ENCODE measurements at places on chromosomes 5 and 9.

GRCh38 chr5:149114403-149115312, 26.6 kb upstream of the ABLIM3 start:
- DNase-seq, result peak; percentile 59

DNA sequence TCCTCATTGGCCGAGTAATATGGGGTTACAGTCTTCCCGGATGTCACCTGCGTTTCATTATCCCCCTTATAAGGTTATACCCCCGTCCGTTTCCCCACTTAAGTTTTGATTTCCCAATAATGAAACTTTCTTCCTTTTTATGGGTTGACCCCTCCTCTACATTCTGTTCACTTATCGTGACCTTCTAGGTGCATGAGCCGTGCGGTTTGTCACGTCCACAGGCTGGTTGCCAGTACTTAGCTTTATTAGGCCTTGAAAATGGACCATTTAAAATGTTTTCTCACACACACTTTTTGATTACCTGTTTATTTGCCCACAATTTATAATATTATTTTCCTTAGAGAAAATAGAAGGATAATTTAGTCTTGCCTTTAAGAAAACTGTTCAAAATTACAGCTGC, 111.5 kb downstream of the FAM174A start:
- DNase-seq, result no peak

DNA sequence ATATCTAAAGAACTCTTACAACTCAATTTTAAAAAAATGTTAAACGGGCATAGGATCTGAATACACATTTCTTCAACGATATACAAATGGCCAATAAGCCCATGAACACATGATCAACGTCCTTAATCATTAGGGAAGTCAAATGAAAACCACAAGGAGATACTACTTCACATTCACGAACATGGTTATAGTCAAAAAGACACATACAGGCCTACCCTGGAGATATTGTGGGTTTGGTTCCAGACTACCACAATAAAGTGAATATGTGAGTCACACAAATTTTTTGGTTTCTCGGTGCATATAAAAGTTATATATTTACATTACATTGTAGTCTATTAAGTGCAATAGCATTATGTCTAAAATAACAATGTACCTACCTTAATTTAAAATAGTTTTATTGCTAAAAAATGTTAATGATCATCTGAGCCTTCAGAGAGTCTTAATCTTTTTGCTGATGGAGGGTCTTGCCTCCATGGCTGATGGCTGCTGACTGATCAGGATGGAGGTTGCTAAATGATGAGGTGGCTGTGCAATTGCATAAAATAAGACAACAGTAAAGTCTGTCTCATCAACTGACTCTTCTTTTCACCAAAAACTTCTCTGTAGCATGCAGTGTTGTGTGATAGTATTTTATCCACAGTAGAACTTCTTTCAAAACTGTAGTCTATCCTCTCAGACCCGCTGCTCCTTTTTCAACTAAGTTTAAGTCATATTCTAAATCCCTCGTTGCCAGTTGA, 15.1 kb downstream of the AK3 start:
- DNase-seq, result no peak

GRCh38 chr5:59810041-59810440, 83.5 kb downstream of the PDE4D start:
- peak; percentile 77 for DNase-seq

DNA sequence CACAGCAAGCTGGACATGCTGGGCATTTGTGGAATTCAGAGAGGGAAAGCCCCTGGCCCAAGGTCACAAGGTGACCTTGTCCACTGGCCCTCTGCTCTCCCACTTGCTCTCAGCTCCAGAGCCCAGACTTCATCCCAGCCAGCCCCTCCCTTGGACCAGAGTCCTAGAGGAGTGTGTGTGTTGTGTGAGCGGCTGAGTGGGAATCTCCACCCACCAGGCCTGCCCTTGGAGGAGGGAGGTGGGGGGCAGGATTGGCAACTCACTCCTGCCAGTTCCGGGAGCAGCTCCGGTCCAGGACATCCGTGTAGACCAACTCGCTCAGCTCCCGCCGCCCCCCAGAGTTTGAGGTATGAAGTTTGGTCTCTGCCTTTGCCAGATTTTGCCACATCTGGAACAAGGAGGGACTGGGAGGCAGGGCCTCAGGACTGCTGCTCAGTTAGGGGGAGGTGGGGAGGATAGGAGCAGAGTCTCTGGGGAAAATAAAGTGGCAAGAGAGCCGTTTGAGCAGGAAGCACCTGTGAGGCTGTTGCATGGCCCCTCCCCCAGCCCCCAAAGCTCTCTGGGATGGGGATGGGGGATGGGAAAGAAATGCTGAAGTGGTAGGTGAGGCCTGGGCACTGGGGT, 1.4 kb downstream of the MZB1 start:
- DNase-seq, result no peak

GRCh38 chr5:126192226-126192625, 231.0 kb upstream of the GRAMD2B start:
- no peak for DNase-seq

GRCh38 chr5:68431601-68432337, 216.2 kb downstream of the PIK3R1 start:
- no peak for DNase-seq

- no peak for DNase-seq
Measured at GRCh38 chr9:22107202-22108045, 98.3 kb upstream of the CDKN2B start.

DNA sequence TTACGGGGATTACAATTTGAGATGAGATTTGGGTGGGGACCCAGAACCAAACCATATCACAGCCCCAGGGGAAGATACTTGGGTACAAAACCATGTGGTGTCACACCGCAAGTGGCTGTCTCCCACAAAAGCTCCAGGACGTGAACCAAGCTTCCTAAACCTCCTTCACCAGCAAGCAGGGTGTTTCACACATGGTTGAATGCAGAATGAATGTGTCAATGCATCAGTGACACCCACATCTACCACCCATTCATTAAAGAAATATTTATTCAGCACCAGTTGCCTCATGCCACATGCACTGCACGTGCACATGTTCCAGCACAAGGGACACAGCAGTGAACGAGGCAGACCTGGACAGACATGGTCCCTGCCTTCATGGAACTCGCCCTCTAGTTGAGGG, 70.9 kb upstream of the SPOCK1 start:
- no peak for DNase-seq

- DNase-seq, result no peak
Measured at GRCh38 chr5:61974680-61975079, 331.3 kb upstream of the KIF2A start.

DNA sequence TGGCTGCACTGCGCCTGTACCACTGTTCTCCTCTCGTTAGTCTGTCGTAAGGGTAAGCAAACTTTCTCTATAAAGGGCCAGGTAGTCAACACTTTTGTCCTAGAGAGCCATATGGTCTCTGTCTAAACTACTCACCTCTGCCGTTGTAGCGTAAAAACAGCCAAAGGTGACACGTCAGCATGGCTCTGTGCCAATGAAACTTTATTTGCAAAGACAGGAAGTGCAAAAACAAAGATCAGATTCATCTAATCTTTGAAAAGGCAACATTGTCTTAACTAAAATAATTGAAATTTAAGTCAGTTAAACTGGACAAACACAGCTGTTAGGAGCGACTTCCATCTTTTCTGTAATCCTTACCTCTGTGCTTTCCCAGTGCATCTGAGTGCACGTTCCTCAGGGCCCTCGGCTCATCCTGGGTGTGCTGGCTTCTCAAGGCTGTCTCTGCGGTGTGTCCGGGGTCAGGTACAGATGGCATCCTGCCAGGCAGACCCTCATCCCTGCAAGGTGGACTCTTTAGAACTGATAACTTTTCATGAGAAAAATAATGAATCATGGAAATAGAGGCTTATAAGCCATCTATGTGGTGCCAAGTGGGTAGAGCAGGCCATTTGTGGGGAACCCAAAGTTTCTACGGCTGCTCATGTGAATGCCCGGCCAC, 35.2 kb upstream of the IRX4 start:
- DNase-seq, result no peak

- no peak for DNase-seq
Measured at GRCh38 chr5:168822745-168823281, 243.6 kb upstream of the PANK3 start.

- no peak for DNase-seq
Measured at GRCh38 chr5:93273176-93273575, 307.8 kb downstream of the NR2F1-AS1 start.

DNA sequence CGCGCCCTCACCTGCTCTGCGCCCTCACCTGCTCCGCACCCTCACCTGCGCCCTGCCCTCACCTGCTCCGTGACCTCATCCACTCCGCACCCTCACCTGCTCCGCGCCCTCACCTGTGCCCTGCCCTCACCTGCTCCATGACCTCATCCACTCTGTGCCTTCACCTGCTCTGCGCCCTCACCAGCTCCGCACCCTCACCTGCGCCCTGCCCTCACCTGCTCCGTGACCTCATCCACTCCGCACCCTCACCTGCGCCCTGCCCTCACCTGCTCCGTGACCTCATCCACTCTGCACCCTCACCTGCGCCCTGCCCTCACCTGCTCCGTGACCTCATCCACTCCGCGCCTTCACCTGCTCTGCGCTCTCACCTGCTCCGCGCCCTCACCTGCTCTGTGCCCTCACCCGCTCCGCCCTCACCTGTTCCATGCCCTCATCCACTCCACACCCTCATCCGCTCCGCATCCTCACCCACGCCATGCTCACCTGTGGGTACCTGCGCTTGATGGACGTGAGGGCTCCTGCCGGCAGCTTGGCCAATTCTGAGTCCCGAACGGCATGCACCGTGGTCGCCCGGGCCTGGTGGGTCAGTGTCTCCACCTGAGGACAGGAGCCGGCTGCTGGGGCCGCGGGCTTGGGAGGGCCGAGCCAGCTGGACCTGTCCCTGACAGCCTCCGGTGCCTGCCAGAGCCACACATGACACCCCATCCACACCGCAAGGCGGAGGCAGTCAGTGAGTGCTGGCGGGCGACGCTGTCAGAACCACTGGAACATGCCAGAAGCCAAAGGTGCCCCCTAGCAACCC, 35.6 kb upstream of the NSMF start:
- no peak for DNase-seq

DNA sequence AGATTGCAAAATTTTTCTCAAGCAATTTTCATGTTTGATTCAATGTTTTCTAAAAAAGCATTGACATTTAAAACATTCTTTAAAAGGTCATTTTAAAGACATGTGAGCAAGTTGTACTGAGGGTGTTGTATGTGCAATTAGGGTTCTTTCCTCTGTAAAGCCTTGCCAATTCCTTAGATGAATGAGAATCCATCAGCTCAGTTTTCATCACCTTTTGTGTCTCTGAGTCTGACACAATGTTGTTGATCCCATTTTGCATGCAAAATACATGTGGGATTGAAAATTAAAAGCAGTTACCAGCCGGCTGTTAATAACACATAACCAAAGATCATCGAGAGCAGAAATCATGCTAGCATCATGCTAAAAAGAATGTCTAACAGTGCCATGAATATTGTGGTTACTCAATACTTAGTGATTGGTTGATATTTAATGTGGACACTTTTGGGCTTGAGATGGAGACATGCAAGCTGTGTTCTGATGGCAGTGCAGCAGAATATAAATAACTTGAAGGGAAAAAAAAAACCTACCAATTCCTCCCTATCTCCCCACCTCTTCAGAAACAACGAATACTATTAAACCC, 57.7 kb downstream of the FGF10 start:
- DNase-seq, result no peak

GRCh38 chr5:41815663-41816229, 54.5 kb downstream of the OXCT1 start:
- no peak for DNase-seq

DNA sequence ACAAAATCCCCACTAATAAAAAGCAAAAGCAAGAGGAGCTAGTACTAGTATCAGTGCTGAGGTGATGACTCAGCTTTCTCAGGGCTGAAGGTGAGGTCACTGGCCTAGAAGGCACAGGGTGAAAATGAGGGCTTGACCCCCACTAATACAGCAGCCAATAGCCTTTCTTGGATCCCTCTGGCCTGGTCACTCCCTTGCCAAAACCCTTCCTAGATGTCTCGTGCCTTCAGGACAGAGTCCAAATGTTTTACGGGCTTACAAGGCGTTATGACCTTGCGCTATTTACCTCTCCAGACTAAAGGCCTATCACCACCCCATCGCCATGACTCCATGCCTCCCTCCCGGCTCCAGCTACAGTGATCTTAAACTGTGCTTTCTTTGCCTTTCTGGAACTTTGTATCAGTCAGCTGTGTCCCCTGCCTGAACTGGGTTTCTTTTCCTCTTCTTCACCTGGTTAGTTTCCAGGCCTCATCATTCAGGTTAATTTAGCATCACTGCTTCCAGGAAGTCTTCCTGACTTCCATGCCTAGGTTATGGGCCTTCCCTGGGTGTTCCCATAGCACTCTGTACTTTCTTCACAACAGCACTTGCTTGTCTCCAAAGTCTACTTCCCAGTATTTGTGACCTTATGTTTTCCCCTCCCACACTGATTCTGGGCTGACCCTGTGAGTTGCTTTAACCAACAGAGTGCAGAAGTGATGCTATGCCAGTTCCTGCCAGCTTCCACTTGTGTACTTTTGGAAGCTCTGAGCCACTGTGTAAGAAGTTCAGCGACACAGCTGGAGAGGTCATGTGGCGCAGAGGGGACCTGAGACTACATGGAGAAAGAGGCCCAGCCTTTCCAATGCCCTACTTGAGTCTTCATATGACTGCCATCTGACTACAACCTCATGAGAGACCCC, 4.2 kb upstream of the DELE1 start:
- no peak for DNase-seq

- no peak for DNase-seq
Measured at GRCh38 chr5:45062044-45062443, 253.3 kb downstream of the MRPS30 start.

DNA sequence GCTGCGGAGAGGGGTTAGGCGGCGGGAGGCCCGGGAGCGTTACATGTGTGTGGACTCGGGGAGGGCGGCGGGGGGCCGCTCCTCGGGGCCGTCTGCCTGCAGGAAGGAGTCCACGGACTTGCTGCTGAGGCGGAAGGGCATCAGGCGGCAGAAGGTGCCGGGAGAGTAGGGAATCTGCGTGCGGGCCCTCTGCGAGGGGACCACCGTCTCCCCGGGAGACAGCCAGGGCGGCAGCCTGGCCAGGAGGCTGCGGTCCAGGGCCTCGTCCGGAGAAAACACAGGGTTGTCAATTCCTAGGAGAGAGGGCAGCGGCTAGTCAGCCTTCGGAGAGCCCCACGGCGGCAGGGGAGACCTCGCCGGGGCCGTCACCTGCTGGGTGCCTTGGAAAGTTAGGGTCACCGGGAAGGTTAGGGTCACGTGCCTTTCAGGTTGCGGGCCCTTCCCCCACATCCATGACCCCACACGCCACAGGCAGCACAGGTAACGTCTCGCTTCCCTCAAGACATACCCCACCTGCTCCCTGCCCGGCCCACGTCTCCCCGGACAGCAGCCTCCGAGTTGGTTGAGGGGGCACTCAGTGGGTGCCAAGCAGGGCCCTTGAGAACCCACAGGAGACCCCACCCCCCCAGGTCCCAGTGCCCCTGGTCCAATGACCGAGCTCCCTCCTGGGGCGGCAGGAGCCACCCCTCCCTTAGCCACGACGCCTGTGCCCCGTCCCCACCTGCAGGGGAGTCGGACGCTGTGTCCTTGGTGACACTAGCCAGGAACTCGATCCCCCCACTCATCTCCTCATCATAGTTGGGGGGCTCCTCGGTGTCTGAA, 32.1 kb downstream of the EXOC3 start:
- peak; percentile 31 for DNase-seq

GRCh38 chr9:20065046-20065445, 276.2 kb upstream of the SLC24A2 start:
- DNase-seq, result no peak

- DNase-seq, result no peak
Measured at GRCh38 chr9:133874659-133875058, 117.5 kb downstream of the VAV2 start.

GRCh38 chr5:181042036-181042713, 2.1 kb downstream of the BTNL9 start:
- DNase-seq, result no peak
